Spinal cord (tissue), 10 donors: ENCODE measurements at places on chromosomes 3 and 15. TPM values are rescaled to one million over a fixed set of nuclear protein-coding genes. Genes with fewer than 3 reads are reported as not detected.

GRCh38 chr15:100717596-100717995, 115.2 kb downstream of the ASB7 start:
- DNase-seq: no peak

GRCh38 chr3:175475765-175476164, 616.6 kb downstream of the NAALADL2 start:
- no peak for DNase-seq

GRCh38 chr3:47243419-47244147, 39.0 kb downstream of the KIF9 start:
- no peak for DNase-seq

Gene KIF7
- total RNA-seq: 5.4 TPM

DNA sequence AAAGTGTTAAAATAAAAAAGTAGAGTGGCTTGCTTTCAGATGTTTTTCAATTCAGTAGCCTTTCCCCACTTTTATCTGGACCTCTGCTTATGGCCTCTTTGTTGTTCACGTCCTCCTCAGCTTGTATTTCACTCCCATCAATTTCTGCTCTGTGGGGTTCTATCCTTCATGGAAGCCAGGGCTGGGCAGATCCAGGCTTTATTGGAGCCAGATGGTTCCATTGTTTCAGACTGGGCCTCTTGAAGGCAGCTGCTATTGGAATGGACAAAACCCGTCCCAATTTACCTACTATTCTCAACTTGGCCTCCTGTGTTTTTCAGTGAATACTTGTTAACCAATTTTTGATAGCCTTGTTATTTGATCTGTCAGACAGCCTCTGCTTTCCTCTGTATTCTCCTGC, 10.9 kb upstream of the AADACL2 start:
- DNase-seq: no peak

Gene TM4SF1
- 106 TPM for total RNA-seq

- DNase-seq: no peak
These were observed 275.2 kb downstream of the SHQ1 start for GRCh38 chr3:72573051-72573450.

Gene CRABP1
- total RNA-seq: 113 TPM

- DNase-seq: no peak
These were observed 251.4 kb downstream of the MAGI1 start for GRCh38 chr3:65787340-65787739.

DNA sequence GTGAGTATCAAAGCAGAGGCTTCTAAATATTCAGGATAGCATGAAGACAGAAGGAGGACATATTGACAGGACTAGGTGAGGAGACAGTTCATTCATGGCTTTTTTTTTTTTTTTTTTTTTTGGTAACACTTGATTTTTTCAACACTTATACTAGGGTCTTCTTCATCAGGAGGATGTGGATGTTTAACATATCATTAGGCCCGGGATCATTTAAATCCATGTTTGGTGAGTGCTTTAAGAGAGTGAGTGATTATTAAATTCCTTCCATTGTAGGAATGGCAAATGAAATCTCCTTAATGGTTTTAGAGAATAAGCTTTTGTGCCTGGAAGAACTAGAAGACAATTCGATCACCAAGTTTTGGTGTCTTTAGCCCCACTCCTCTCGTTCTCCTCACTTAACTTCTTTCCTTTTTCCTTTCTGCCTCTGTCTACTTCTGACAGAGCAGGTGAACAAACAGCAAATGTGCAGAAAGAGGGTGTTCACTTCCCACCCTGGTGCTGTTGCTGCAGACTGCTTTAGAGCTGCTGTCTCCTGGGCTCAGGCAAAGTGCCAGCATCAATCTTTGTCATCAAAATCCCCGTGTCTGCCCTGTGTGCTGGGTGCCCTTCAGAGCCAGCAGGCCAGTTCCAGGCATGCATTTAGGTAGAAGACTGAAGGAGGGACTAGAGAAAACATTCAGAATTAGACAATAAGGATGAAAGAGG, 35.6 kb upstream of the RAB11A start:
- no peak for DNase-seq

GRCh38 chr3:86244905-86245304, 746.0 kb downstream of the VGLL3 start:
- DNase-seq: no peak

DNA sequence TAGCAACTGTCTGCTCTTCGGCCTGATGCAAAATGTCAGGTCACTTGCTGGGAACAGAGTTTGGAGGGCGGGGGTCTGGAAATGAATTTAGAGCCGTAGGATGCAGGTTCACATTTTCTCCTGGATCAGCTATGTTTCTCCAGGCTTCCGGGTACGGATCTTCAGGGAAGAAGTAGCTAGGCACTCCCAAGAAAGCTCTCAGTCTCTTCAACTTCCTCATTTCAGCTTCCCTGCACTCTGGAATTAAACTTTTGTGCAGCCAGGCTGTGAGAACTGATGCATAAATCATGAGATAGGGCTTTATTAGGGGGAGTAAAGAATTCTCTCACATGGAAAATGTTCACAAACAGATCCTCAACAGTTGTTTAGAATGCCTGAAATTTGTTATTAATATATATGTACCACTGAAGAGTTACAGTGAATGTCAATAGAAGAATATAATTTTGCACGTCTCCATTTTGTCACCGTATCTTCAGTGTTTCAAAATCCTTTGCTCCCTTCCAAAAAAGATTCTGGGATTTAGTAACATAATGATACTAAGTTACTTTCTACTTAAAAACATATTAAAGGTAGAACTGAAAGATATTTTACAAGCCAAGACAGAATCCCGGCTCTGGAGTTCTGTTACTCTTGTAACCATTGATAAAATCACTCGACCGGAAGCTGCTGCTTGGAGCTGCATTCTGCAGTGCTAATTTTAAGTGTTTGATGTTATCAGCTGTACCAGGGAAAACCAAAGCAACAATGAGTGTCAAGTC, 178.5 kb upstream of the P2RY1 start:
- DNase-seq: peak; percentile 62

GRCh38 chr15:51121118-51121517, 26.4 kb upstream of the TNFAIP8L3 start:
- DNase-seq: no peak

- peak; percentile 54 for DNase-seq
These were observed at the start of gene CACNA2D2 for GRCh38 chr3:50503504-50504342. Gene CACNA2D2, minus strand, starts transcription at chr3:50503634. Its CDS starts 211 bp downstream, at chr3:50503423.
